ENCODE measurements at places on chromosomes 4 and X.

DNA sequence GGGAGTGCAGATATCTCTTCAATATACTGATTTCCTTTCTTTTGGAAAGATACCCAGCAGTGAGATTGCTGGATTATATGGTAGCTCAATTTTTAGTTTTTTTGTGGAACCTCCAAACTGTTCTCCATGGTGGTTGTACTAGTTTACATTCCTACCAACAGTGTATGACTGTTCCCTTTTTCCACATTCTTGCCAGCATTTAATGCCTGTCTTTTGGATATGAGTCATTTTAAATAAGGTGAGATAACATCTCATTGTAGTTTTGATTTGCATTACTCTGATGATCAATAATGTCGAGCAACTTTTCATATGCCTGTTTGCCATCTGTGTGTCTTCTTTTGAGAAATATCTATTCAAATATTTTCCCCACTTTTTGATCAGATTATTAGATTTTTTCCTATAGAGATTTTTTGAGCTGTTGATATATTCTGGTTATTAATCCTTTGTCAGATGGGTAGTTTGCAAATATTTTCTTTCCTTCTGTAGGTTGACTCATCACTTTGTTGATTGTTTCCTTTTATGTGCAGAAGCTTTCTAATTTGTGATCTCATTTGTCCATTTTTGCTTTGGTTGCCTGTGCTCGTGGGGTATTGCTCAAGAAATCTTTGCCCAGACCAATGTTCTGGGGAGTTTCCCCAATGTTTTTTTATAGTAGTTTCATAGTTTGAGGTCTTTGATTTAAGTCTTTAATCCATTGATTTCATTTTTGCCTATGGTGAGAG lies 552.7 kb downstream of the ZNF674 start:
- no peak for DNase-seq

GRCh38 chr4:70765368-70765767 lies 43.6 kb downstream of the RUFY3 start:
- no peak for DNase-seq

DNA sequence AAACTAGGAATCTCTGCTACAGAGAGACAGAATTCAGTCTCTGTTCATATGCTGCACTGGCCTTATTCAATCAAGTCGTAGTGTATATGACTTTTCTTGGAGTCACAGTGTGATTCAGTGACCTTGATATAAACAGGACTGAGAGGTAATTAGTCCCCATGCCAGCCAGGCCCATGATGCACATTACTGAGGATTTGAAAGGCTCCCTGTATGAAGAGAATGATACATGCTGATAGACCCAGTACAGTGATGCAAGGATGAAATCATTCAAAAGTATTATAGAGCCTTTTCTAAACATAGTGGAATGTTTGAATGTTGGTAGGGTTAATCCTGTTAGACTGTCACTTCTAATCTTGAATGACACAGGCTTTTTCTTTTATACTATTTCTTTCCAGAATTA lies 34.1 kb downstream of the ANXA3 start:
- DNase-seq: no peak

DNA sequence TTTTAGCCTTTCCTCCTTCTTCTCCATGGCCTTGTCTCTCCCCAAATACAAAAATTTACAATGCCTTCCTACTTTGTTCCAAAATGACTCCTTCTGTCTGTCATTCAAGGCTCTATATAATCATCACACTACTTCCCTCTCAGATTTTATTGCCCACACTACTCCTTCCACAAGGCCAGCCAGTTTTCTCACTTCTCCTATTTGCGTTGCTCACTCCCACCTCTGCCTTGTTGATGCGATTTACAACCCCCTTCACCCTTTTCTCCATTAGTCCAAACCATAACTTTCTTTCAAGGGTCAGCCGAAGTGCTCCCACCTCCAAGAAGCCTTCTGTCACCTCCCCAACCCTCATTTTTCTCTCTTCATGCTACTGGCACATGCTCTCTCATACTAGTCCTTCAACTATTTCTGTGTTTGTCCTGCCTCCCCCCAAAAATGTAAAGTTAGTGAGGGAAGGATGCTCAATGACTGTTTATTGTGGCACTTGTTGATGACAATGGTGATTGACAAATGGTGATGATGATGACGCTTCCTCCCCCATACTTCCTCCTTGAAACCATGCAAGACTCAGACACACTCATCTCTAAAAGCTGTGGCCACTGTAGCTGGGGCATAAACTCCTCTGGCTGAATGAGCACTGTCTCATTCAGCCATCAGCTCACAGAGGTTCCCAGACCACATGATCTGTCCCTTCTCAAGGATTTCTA lies 2.7 kb upstream of the XKRX start:
- no peak for DNase-seq

DNA sequence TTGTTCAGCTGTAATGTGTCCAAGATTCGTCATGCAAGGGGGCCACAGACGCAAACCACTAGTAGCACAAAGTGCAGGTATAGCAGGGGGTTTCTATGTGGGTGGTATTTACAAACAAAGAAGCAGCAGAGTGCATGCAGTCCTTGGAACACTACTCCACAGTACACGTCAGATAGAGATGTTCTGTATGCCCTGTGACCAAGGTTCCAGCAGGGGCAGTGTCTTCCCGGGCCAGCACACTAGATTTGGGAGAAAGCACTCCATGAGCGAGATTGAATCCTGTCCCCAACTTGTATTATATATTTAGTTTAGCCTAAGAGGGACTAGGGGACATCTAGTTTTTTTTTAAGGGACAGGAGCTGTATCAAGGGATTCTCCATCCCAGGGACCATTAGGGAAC lies 54.4 kb upstream of the ESX1 start:
- no peak for DNase-seq

GRCh38 chr4:184368290-184368689 lies 106.1 kb downstream of the IRF2 start:
- DNase-seq: no peak

DNA sequence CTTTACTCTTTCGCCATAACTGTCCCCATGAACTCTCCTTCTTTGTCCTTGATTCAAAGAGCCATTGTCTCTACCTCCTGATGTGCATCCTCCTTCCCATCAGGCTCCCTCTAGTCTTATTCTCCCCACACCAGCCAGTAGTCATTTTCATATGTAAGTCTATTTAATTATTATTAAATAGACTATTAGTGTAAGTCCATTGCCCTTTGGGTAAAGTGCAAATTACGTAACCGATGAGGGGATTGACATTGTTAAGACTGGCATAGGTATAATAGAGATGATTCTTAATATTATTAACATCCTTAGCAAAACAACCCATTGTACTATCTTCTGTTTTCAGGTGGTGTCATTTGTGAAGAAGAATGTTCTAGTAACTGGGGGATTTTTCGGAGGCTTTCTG lies 16.7 kb downstream of the CMC4 start:
- no peak for DNase-seq
